ENCODE measurements at places on chromosomes 2 and 18. TPM values are rescaled to one million over a fixed set of nuclear protein-coding genes. Genes with fewer than 3 reads are reported as not detected.

Gene SMC6
- 25.1 TPM for total RNA-seq

DNA sequence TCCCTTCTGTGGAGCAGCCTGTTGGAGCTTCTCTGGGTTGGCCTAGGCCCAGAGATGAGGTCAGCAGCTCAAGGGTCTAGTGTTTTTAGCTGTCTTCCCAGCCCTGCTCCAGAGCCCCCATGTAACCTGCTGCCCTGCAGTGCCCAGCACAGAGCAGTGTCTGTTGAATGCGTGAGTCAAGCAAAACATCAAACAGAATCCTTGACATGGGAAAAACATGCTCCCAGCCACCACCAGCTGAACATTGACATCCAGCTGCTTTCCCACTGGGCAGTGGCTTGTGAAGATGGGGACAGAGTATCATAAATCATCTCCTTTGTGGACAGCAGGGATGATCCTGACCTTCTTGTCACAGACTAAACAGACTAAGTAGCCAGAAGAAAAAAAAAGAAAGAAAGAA, 22.6 kb downstream of the IMPA2 start:
- H3K4me3 ChIP-seq, result no peak overlapping the region
- no peak for DNase-seq
- H3K4me1 ChIP-seq, result no peaks in the 10 kb centered on the region
- H3K27me3 ChIP-seq, result no peaks in the 10 kb centered on the region
- H3K36me3 ChIP-seq, result no peaks in the 10 kb centered on the region
- no peak overlapping the region for H3K27ac ChIP-seq

Gene LOXHD1
- 0.39 TPM for total RNA-seq

Gene CNGA3
- total RNA-seq, result not detected

Gene CYBRD1
- total RNA-seq, result 1.1 TPM

DNA sequence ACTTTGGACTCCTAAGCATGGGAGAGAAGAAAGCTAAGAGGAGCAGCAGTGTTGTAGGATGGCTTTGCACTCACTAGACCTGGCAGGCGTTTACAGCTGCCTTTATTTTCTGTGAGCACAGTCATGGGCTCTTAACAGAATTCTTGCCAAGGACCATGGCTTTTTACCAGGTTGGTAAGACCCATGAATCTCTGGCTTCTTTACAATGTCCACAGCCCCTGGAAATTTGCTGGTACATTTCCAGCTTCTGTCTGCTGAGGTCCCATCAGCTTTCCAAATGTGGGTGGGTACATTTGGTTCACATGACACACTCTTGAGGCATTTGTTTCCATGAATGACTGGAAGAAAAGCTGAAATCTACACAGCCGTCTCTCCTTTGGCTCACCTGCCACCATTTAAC, 162.7 kb downstream of the PPP1R1C start:
- no peaks in the 10 kb centered on the region for H3K4me1 ChIP-seq
- no peak overlapping the region for H3K4me3 ChIP-seq
- H3K27me3 ChIP-seq, result no peaks in the 10 kb centered on the region

- peak overlapping the region; percentile 75 for H3K4me3 ChIP-seq
- H3K36me3 ChIP-seq, result no peaks in the 10 kb centered on the region
- H3K27me3 ChIP-seq, result peaks cover 31% of the 10 kb centered on the region
- peak; percentile 73 for DNase-seq
Measured at GRCh38 chr18:48007955-48008701, 77.7 kb upstream of the SMAD2 start.

Gene ERICH2
- not detected for total RNA-seq

GRCh38 chr18:13547347-13547746, 179.0 kb downstream of the FAM210A start:
- H3K27ac ChIP-seq, result no peak overlapping the region
- DNase-seq, result no peak
- peaks cover 34% of the 10 kb centered on the region for H3K36me3 ChIP-seq
- H3K27me3 ChIP-seq, result no peaks in the 10 kb centered on the region
- H3K4me1 ChIP-seq, result peaks cover 2% of the 10 kb centered on the region

GRCh38 chr18:28175150-28175929, 1.6 kb downstream of the CDH2 start:
- H3K36me3 ChIP-seq, result peaks cover 7% of the 10 kb centered on the region
- DNase-seq, result peak; percentile 25
- no peak overlapping the region for H3K27ac ChIP-seq
- peaks cover 30% of the 10 kb centered on the region for H3K27me3 ChIP-seq
- peak overlapping the region; percentile 22 for H3K4me3 ChIP-seq

- H3K4me3 ChIP-seq, result no peak overlapping the region
- no peak for DNase-seq
- peaks cover 9% of the 10 kb centered on the region for H3K4me1 ChIP-seq
- peaks cover 7% of the 10 kb centered on the region for H3K27me3 ChIP-seq
- no peak overlapping the region for H3K27ac ChIP-seq
Measured at GRCh38 chr2:54432251-54433015, 23.7 kb upstream of the SPTBN1 start.

GRCh38 chr2:112161431-112162145, 23.4 kb downstream of the FBLN7 start:
- peaks cover 10% of the 10 kb centered on the region for H3K4me1 ChIP-seq
- no peak for DNase-seq
- no peaks in the 10 kb centered on the region for H3K36me3 ChIP-seq
- peaks cover 10% of the 10 kb centered on the region for H3K27me3 ChIP-seq

Gene EIF2AK3
- total RNA-seq, result 19.5 TPM
